ENCODE measurements at places on chromosomes 6 and 20.

DNA sequence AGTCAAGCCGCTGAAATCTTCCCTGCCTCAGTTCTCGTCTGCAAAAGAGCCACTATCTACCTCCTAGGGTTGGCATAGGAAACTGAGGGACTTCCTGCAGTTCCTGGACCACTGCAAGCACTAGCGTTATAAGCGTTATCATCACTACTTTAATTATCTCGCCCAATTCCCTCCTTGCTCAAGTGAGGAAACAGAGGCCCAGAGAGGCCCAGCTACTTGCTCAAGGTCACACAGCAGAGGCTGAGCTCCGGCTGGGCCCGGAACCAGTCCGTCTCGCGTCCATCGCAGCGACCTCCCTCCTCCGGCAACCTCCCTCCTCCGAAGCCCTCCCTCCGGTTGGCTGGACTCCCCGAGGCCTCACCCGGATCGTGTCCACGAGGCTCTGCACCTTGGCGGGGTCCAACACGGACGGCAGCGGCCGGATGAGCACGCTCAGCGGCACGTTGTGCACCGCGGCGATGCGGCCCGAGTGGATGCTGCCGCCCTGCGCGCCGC is 338 bp downstream of the SRXN1 start:
- DNase-seq = no peak

DNA sequence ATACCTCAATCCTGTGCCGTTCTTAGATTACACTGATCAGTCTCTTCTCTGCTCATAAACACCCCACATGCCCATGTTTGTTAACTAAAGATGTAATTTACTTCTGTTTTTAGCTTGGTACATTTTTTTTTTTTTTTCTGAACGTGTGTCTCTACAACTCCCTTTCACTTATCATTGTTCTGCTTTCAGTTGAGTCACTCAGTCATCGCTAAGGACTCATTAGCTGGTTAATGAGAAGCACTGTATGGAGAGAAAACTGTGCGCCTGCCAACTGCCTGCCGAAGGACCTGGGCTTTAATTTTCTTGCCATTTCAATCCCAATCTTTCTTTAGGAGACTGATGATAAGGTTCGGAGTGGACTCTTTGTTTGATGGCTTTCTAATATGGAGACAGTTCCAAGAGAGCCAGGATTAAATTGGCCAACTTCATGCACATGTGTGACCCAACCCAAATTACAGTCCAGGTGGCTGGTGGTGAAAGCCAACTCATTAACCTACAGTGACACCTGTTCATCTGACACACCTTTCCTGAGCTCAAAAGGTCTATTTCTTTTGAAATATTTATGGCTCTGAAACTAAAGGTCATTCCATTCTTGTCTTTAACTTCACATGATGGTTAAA is 334.1 kb downstream of the BCKDHB start:
- DNase-seq = no peak

DNA sequence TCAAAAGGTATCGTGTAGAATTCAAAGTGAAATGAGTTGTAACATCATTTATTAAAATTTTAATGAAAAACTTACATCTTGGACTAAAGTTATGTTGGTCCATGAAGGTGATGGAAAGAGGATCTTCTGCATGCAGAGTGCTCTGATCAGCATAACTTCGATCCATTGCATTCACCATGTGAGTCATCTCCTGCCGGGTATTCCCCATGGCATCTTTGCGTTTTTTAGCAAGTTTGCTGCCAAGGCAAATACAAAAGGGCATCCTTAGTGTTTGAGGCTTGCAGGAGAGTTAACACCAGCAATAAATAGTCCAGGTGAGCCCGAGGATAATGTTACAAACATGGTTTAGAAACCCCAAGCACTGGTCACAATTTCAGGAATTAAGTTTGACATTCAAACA is 104.2 kb upstream of the THEMIS start:
- DNase-seq = no peak

DNA sequence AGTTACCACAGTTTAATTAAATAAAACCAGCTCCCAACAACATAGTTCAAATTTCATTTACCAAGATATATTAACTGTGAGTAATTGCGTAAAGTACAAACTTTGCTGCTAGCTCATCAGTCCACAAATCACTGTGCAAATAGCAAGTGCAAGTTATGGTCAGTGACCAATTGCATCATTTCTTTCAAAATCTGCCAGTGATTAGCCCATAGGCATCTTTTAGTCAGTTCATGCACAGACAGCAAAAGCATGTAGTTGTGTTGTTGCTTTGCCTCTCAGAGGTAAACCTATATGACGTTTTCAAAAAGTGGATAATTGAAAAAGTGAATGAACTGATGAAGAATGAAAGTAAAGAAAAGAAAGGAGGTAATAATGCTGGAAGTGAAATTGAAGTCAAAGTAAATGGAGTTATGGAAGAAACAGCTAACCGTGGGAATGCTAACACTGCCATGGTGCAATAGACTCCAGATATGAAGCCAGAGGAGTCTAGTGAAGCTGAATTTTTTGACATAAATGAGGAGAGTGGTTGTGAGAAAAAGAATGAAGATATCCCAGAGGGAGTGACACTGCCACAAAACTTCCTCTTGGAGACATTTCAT is 36.5 kb downstream of the ENPP1 start:
- DNase-seq = no peak
